ENCODE measurements at places on chromosomes 2 and 18. TPM values are rescaled to one million over a fixed set of nuclear protein-coding genes. Genes with fewer than 3 reads are reported as not detected.

ACTR3 gene
- total RNA-seq: 184 TPM

CLEC4F gene
- total RNA-seq: not detected

ACVR1C gene
- total RNA-seq: 0.40 TPM

DPP10 gene
- 5.4 TPM for total RNA-seq

CDH19 gene
- total RNA-seq: not detected

DNA sequence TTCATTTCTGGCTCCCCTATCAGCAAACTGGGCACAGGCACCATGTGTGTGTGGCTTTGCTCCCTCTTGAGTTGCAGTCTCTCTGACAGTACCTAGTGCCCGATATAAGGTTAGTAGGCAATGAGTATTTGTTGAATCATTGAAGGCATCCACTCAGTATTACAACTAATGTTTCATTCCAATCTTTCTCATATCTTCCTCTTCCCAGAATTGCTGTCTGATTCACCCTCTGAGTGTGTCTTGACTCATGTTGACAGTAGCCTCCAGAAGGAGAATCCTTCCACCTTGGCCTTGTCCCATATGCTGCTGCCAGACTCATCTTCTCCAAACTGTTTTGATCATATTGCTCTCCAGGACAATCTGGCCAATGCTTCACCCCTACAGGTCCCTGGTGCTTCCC is 202.5 kb downstream of the LRRTM1 start:
- no peaks in the 10 kb centered on the region for H3K27me3 ChIP-seq
- no peaks in the 10 kb centered on the region for H3K4me1 ChIP-seq
- H3K36me3 ChIP-seq: no peaks in the 10 kb centered on the region
- no peak for DNase-seq

- no peaks in the 10 kb centered on the region for H3K27me3 ChIP-seq
- DNase-seq: no peak
- H3K36me3 ChIP-seq: no peaks in the 10 kb centered on the region
These were observed 156.7 kb downstream of the KLHL29 start for GRCh38 chr2:23541503-23542229.

DNA sequence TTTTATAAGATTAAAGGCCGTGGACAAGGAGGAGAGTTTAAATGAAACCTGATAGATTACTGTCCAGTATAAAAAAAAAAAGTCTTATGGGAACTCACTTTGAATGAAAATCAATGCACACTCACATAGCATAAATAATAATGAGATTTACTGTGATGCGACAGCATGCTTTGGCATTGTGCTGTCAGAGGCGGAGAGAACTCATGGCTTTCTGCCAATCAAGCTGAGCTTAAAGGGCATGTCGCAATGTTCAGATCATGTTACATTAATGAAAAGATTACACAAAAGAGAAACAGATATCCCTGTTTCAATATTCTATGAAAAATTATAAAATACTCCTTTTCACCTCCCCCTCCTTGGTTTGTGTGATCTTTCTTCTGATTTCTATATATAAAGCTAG is 310.8 kb downstream of the ERBB4 start:
- H3K36me3 ChIP-seq: no peaks in the 10 kb centered on the region
- no peak overlapping the region for H3K4me3 ChIP-seq
- H3K27me3 ChIP-seq: no peaks in the 10 kb centered on the region
- no peak overlapping the region for H3K27ac ChIP-seq
- no peaks in the 10 kb centered on the region for H3K4me1 ChIP-seq
- no peak for DNase-seq

- no peaks in the 10 kb centered on the region for H3K4me1 ChIP-seq
- no peak overlapping the region for H3K27ac ChIP-seq
- no peak overlapping the region for H3K4me3 ChIP-seq
- DNase-seq: no peak
- no peaks in the 10 kb centered on the region for H3K36me3 ChIP-seq
These were observed 13.6 kb downstream of the CCDC68 start for GRCh38 chr18:54945576-54946125.

DNA sequence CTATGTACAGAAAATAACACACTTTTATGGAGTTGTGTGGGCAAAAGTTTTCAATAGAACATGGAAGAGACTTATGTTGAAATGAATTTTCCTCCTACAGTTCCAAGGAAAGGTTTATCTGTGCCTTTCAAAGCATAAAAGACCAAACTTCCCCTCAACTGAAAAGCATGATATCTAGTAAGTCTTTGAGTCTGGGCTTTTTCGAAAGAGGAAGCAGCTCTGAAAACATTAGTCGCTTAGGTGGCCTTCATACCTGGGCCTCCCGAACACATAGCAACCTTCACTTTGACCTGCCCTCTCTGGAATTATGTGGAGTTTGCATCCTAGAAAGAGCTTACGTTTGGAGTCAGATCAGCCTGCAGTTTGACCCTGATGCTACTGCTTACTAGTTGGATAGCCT is 4.8 kb upstream of the CAPN14 start:
- H3K27me3 ChIP-seq: no peaks in the 10 kb centered on the region
- no peaks in the 10 kb centered on the region for H3K4me1 ChIP-seq
- no peak for DNase-seq
- H3K27ac ChIP-seq: no peak overlapping the region
- H3K4me3 ChIP-seq: no peak overlapping the region

GRCh38 chr2:18232731-18233438 is 327.6 kb downstream of the RDH14 start:
- no peaks in the 10 kb centered on the region for H3K36me3 ChIP-seq
- no peak overlapping the region for H3K4me3 ChIP-seq
- H3K4me1 ChIP-seq: no peaks in the 10 kb centered on the region
- no peaks in the 10 kb centered on the region for H3K27me3 ChIP-seq

DNA sequence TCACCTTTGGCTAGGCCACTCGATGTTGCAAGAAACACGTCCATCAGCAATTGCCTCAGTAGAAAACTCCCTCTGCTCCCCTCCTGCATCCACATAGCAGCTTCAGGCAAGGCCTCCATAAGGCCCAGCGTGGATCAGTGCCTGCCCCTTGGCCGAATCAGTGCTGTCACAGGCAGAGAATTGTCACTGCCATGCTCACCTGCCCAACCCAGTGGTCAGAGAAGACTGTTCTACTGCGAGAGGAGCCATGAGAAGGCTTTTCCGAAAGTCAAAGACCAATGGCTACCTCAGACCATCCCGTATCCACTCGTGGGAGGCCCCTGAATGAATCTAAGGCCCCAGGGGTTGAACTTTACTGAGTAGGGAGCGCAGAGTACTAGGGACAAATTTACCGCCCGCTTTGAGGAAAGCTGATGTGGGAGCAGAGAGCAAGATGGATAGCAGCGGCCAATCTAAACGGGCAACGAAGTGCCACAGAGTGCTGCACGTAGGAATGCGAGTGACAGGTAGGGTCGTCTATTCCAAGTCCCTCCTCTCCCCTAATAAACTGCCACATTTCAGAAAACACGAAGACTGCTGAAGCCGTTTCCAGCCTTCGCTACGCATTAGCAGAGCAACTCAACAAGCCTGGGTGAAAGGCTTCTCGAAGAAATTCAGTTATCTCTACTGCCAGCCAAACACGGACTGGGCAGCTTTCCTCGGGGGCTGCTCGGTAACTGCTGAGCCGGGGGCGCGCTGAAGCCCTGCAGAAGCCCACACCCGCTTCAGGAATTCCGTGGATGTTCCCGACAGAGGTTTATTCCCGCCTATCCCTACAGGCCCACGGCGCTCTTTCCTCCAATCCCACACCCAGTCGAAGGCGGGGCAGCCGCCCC is 968 bp upstream of the RALBP1 start:
- H3K4me1 ChIP-seq: peaks cover 4% of the 10 kb centered on the region
- peak overlapping the region; percentile 92 for H3K27ac ChIP-seq
- H3K36me3 ChIP-seq: no peaks in the 10 kb centered on the region
- peak overlapping the region; percentile 64 for H3K4me3 ChIP-seq
- DNase-seq: peak; percentile 48

DNA sequence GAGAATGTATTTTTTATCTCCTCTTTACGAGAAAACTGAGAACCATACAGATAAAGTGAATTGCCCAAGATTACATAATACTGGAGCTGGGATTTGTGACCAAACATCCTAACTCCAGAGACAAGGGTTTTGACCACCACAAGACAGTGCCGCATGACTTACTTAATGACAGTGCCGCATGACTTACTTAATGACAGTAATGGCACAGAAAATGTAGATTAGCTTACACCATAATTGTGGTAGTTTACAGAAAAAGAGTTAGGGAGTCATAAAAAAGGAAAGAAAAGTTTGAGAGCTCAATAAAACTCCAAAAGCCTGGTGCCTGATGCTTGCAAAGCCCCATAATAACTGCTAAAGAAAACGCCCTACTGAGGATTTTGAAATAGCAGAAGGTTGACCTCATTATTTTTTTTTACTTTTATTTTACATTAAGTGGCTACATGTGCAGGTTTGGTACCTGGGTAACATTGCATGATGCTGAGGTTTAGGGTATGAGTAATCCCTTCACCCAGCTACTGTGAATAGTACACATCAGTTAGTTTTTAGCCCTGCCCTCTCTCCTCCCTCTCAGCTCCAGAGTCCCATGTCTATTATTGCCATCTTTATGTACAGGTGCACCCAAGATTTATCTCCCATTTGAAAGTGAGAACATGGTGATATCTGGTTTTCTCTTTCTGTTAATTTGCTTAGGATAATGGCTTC is 310.0 kb upstream of the UBE2E3 start:
- no peaks in the 10 kb centered on the region for H3K36me3 ChIP-seq
- H3K4me3 ChIP-seq: no peak overlapping the region
- no peaks in the 10 kb centered on the region for H3K27me3 ChIP-seq

GRCh38 chr2:234533626-234534025 is 36.7 kb upstream of the ARL4C start:
- no peak overlapping the region for H3K27ac ChIP-seq
- no peaks in the 10 kb centered on the region for H3K27me3 ChIP-seq
- no peak overlapping the region for H3K4me3 ChIP-seq
- H3K4me1 ChIP-seq: peaks cover 12% of the 10 kb centered on the region
- H3K36me3 ChIP-seq: no peaks in the 10 kb centered on the region
- no peak for DNase-seq

DNA sequence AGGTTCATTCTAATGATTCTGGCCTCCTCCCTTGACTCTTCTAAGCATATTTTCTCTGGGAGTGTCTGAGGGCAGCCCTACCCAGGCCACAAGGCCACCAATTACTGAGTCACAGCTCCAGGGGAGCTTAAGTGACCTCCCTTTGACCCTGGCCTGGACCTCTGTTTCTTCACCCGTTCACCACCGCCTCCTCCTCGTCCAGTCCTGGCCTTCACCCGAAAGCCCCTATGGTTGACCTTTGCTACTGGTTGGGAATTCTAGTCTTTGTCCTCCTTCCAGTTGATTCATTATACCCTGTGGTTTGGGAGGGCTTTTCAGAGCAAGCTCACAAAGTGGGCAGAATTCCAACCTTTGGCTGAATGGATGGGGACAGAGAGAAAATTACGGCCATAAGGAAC is 72.6 kb downstream of the NRP2 start:
- no peaks in the 10 kb centered on the region for H3K27me3 ChIP-seq
- H3K4me1 ChIP-seq: no peaks in the 10 kb centered on the region
- H3K4me3 ChIP-seq: no peak overlapping the region
- H3K27ac ChIP-seq: no peak overlapping the region

DNA sequence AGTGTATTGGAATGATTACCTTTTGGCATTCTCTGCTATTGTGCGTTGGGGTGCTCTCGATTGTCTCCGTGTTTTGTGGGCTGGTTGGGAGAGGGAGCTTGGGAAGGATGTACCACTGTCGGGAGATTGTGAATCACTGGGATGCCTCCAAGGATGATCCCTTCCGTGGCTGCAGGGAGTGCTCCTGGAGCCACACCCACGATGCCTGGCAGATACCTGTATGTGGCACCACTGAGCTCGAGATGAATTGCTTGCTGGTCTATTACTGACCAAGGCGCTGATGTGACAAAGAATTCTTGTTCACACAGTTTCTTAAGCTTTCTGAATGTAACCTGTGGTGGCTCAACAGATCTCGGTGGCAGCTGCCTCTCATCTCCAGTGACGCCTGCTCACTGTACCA is 159.7 kb upstream of the LHCGR start:
- no peak overlapping the region for H3K27ac ChIP-seq
- H3K36me3 ChIP-seq: no peaks in the 10 kb centered on the region
- no peaks in the 10 kb centered on the region for H3K27me3 ChIP-seq
- no peak for DNase-seq

DNA sequence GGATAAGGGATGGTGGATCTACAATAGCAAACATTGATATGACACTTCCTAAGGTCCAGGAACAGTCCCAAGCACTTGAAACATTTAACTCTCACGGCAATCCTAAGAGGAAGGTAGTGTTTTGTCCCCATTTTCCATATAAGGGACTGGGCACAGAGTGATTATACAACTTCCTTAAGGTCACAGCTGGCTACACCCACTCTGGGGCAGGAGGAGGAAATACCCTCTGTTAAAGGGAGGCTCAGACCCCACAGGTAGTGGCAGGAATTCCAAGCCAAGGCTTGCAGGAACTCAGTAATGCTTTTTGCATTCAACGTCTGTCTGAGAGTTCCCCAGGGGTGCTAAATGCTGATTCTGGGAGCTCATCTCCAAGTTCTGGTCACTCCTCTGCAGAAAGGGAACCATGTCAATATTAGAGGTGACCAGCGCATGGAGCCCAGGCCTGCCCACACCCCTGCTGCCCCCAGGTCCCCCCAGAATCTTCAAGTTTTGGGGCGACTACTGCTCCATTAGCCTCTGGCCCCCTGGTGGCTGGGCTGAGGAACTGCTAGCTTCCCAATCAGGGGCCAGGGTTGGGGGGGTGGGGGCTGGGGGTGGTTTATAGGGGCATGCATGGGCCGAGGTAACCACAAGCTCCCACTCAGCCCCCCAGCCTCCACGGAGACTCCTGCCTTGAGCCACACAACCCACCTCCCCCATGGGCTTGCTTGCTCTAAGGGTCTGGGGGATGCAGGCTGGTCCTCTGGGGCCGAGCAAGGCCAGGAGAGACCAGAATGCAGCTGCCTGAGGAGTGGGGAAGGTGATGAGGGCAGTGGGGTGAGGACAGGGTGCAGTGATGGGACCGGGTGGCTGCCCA is 11.1 kb downstream of the OBSL1 start:
- no peak for DNase-seq
- H3K27me3 ChIP-seq: no peaks in the 10 kb centered on the region
- H3K4me3 ChIP-seq: no peak overlapping the region
- H3K4me1 ChIP-seq: peaks cover 34% of the 10 kb centered on the region
- H3K27ac ChIP-seq: peak overlapping the region; percentile 54

GRCh38 chr2:8533923-8534322 is 147.9 kb upstream of the ID2 start:
- no peak overlapping the region for H3K4me3 ChIP-seq
- H3K27ac ChIP-seq: no peak overlapping the region
- DNase-seq: no peak
- H3K36me3 ChIP-seq: no peaks in the 10 kb centered on the region

GRCh38 chr2:192398236-192398635 is 203.5 kb upstream of the TMEFF2 start:
- no peak for DNase-seq
- H3K27me3 ChIP-seq: no peaks in the 10 kb centered on the region
- no peak overlapping the region for H3K4me3 ChIP-seq
- H3K27ac ChIP-seq: no peak overlapping the region
- H3K4me1 ChIP-seq: no peaks in the 10 kb centered on the region

DNA sequence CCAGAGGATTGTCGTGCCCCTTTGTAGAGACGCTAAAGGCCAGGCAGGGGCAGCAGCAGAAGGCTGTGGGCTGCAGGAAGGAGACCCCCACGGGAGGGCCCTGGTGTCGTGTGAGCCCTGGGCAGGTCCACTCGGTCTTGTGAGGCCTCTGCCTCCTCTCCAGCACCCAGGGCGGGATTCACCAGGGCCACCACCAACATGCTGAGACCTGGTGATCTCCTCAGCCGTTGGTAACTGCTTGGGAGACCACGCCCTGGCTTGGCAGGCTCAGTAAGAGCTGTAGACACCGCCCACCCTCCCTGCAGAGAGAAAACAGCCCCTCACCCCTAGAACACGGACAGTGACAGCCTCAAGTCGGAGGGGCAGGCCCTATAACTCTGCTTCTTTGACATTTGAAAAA is 21.1 kb downstream of the MBP start:
- H3K4me3 ChIP-seq: no peak overlapping the region
- H3K27ac ChIP-seq: no peak overlapping the region
- no peaks in the 10 kb centered on the region for H3K27me3 ChIP-seq
- DNase-seq: no peak
